ENCODE measurements at places on chromosomes 3 and 15.

DNA sequence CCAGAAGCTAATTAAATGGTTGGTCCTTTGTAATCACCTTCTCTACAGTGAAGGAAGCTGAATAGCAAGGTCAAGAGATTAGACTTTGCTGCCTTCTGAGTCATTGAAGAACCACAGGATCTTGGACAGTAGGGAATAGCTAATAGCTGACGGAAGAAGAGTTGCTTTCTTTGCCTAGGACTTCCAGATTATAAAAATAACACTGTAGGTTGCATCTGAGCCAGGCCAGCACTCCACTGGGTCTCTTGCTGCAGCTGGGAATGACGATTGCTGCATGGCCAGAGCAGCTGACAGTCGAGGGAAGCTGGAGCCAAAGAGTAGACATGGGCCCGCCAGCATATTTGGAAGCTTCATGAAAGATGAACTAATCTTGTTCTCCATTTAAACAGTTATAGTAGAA, 81.5 kb upstream of the KCNMB2 start:
- DNase-seq = no peak

GRCh38 chr3:81354119-81354518, 407.3 kb downstream of the GBE1 start:
- no peak for DNase-seq

DNA sequence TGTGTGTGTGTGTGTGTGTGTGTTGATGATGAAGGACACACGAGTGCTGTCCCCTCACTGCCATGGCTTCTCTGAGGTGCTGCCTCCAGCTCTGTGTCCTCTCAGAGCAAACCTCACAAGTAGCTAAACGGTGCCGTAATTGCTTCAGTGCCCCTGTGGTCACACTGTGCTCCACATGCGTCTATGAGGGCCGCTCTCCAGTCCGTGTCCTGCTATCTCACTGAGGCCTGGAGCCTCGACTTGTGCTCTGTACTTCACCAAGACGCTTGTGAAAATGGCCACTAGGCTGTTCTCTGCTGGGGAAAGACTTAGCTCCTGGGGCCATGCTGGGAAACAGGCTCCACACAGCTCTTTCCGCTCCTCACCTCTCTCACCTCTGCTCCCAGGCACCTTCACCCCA, 65.4 kb upstream of the CGNL1 start:
- no peak for DNase-seq

- no peak for DNase-seq
Measured at GRCh38 chr15:91752081-91752785, 101.3 kb upstream of the SLCO3A1 start.

DNA sequence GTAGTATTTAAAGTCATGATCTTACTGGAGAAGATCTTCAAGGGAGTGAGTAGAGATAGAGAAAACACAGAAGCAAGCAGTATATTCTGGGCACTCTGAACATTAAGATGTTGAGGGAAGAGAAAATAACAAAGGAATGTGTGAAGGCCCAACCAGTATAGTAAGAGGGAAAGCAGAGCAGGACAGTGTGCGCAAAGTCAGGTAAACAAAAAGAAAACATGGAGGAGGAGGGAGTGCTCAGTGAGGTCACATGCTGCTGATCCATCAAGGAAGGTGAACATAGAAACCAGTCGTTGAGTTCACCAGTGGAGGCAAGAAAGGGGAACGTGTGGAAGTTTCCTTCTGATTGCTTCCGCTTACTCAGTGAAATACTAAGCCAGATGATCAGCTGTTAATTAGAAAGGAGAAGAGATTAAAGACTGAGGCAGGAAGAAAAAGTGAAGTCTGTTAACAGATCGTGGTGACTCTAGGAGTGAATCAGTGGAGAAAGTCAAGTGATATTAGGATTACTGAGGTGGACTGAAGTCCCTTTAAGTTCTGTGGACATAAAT, 47.2 kb downstream of the OPA1 start:
- DNase-seq = no peak

DNA sequence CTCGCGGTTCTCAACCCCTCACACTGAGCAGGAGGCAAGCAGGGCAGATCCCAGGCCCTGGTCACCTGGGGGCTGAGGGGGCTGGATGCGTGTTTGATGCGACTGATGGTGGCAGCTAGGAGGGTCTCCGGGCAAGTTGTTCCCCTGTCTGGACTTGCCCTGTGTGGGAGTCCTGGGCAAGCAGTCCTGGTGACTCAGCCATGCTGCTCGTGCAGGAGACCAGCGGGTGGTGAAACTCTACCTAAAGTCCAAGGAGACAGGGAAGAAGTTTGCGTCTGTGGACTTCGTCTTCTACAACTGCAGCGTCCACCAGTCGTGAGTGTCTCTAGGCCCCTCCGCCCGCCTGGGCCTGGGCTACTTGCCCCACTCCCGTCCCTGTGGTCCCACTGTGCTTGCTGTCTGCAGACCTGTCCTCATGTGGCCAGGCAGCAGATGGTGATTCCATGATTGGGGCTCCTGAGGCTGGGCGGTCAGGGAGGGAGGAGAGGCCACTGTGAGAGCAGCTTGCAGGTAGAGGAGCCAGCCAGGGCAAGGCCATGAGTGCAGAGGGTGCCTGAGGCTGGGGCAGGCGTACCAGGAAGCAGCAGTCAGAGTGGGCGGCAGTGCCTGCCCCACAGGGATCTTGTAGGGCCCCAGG, 23.1 kb downstream of the PLXNA1 start:
- no peak for DNase-seq

DNA sequence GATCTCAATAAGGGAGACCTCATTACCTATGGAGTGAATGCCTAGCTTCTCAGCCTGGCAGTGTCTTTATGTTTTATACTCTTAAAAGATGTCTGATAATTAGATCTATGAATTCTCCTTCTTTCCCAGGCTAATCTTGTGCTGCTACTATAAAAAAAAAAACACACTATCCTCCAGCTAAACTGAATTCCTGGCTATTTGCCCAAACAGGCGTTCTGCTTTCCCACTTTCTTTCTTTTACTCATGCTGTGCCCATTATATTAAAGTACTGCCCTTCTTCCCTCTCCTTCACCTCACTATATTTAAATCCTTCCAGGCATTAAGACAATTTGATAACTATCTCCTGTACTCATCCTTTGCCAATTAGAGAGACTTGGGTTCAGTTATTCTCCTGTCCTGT, 1134.9 kb downstream of the ROBO2 start:
- DNase-seq = no peak

DNA sequence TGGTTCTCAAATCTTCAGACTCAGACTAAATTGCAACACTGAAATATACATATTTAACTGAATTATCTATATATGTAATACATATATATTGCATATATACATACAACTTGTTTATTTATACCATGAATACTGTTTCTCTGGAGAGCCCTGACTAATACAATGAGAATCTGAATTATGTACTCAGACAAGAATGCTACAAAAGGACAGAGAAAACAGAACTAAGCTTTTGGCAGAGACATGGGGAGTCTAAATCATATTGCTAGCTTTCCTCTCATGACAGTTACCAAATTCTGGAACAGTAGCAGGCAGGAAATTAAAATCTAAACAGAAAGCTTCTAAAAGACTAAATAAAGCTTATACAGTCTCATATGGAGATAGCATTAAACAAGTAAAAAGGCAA, 142.4 kb upstream of the KCNMB2 start:
- DNase-seq = no peak

DNA sequence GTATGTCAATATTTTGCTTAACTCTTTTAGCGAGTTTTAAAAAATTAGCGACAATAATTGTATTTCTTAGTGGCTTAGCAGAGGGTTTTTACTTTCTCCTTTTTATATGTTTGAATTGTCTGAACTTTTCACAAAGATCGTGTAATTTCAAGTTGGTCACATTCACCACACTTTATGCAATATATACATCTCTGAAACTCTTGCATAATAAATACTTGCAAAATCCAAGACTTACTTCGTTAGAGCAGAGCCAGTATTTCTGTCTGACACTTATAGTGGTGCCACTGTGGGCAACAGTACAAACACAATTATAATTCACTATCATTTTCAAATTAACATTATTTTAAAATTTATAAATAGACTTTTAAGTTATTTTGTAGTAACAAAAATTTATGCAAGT, 62.0 kb downstream of the SUCNR1 start:
- no peak for DNase-seq

DNA sequence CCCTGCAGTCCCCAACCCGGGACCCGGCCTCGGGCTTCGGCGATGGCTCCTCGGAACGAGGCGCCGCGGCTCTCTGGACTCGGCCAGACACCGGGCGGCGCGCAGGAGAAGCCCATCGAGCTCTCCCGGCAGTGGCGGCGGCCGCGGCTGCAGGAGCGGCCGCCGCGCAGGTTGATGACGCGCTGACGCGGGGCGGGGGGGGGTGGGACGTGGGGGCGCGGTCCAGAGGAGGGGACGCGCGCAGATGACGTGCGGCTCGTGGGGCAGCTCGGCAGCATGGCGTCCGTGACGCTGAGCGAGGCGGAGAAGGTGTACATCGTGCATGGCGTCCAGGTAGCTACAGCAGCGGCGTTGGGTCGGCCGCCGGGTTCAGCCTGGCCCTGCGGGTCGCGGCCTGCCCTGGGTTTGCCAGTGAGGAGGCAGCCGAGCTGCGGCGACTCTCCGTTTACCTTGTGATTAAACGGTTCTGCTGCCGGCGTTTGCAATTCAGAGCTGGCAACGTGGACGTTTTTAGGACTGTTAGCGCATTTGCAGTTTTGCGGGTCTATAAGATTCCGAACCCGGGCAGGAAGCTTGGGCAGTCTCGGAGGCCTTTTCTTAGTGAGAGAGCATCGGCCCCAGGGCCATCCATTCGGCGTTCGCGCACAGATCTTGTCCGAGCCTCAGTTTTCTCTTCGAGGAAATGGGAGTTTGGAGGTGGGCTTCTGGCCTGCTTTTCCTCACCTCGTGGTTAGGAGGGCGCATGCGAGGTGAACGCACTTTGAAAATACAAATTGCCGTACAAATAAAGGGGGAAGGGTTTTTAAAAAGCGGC, at the start of the genes EXOSC7 and ZDHHC3:
Gene EXOSC7, plus strand, starts transcription at position 243 of the 814 bp plus-strand sequence. Its CDS starts 34 bp downstream, at position 277.
Gene ZDHHC3, minus strand, starts transcription at position 173 of the 814 bp plus-strand sequence. CDS start 16,738 bp downstream, outside the sequence.
- DNase-seq = peak; percentile 86

GRCh38 chr3:115072265-115073021, 74.6 kb downstream of the ZBTB20 start:
- DNase-seq = no peak

- DNase-seq = no peak
Measured at GRCh38 chr3:56753206-56753820, 48.4 kb downstream of the ARHGEF3 start.

Measured in activated naive CD8-positive, alpha-beta T cell treated with anti-CD3 and anti-CD28 coated beads, Interleukin-2, amount 10 ng/mL, durations not matched to agents 7 days and 5 days (primary cell).